ENCODE measurements at places on chromosomes 7 and 10. TPM values are rescaled to one million over a fixed set of nuclear protein-coding genes. Genes with fewer than 3 reads are reported as not detected.

DNA sequence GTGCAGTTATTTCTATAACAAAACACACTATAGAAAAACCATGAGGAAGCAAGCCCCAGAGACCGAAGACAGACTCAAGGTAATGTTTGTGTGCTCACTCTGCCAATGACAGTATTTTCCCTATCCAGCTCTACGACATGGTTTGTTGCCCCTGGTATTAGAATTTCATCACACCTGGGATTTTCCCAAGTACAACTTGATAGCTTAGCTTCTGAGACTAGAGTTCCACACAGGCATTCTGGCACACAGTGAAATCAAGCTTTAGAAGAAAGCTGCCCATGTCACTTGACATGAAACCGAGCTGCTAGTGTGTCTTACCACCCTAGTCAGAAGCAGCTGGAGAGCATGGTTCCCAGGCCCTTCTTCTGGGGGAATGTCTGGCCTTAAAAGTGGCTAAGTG, 44.1 kb upstream of the AKR1E2 start:
- no peak for DNase-seq

- DNase-seq = no peak
Observed at GRCh38 chr10:2284071-2284470, 546.7 kb upstream of the ADARB2 start.

The SLC26A4 gene
- total RNA-seq = 7.2 TPM

- no peak for DNase-seq
Observed at GRCh38 chr7:100607111-100607510, 4.9 kb downstream of the PCOLCE start.

- DNase-seq = no peak
Observed at GRCh38 chr7:80581486-80582260, 56.8 kb upstream of the CD36 start.

- DNase-seq = peak; percentile 30
Observed at GRCh38 chr7:117110480-117111315, 157.4 kb downstream of the ST7 start.

- peak; percentile 12 for DNase-seq
Observed at GRCh38 chr7:65798111-65799075, 74.5 kb upstream of the VKORC1L1 start.

The H2AZ2 gene
- total RNA-seq = 190 TPM

GRCh38 chr10:80633910-80634309, 96.2 kb downstream of the SH2D4B start:
- no peak for DNase-seq

DNA sequence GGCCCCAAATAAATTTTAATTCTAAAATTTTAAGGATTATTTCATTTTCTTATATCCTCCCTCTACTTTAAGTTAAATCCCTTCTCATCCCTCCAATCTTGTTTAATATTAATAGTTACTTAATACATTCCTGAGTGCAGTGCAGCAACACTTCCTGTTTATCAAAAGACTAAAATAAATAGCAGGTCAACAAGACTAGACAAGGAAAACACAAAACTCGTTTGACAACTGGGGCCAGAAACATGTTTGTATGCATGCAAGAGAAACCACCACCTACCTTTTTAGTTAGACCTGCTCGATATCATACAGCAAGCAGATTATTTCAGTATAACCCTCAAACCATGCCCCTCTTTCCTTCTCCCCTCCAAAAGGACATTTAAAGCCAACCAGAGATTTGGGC, 95.8 kb downstream of the PARD3 start:
- DNase-seq = no peak

- no peak for DNase-seq
Observed at GRCh38 chr10:12388671-12389070, 39.3 kb downstream of the CAMK1D start.

The GPR26 gene
- total RNA-seq = not detected

DNA sequence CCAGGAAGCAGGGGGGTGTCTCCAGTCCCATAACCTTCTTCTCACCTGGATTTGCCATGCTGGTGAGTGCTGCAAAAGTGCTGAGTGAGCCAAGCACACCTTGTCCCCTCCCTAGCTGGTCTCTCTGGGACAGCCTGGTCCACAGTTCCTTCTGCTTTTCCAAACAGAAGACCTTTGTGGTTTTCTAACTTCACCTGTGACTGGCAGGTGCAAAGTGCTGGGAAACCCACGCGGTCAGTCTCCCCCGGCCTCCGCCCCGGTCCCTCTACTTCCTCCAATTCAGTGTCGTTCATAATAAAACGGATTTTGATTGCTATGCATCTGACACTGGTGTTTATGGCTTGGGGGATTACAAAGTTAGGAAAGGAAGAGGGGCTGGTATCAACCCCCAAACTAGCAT, 37.1 kb downstream of the RBAK start:
- no peak for DNase-seq

DNA sequence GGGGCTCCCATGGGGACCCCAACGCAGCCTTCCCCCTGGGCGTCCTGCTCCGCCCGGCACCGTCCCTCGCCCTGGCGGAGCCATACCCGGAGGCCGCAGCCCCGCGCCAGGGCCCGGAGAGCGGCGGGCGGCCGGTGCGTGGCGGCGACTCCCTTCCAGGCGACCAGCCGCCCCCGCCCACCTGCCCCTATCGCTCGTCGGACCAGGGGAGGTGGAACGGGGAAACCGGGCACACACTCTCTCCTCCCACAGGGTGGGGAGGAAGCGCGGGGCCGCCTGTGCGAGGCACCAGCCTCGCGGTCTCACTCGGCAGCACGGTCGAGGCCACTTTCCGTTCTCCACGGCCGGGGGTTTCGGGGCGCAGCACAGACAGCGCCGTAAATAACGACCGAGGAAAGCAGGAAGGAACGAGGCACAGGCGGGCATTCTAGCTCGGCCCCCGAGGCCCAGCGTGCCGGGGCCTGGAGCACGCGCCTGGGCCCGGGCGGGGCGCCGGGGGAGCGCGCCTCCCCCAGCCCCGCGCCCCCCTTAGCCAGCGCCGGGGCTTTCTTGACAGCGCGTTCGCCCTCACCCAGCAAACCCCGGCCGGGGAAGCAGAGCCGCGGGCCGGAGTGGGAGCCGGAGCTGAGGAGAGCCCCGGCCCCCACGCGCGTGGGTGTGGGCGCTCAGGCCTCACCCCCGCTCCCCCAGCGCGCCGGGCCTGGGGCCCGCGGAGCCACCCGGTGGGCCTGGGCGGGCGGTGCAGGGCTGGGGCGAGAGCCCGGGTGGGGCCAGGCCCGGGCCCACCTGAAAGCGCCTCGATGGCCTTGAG, 936 bp downstream of the IGF2BP3 start:
- DNase-seq = peak; percentile 25

DNA sequence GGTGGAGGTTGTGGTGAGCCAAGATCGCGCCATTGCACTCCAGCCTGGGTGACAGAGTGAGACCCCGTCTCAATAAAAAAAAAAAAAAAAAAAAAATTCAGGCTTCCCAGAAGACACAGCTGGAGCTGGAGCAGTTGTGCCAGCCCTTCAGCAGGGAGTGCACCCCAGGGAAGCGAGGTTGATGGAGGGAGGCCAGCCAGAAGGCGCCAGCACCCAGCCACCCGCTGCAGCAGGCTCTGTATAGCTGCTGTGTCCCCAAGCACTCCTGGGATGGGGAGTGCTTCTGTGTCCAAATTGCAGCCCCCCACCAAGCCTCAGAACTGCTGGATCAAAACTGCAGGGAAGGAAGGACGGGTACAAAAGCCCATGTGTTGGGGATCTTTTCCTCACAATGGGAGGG, 47.8 kb downstream of the COBL start:
- no peak for DNase-seq

The CCM2 gene
- total RNA-seq = 65.5 TPM

The OIT3 gene
- total RNA-seq = not detected

The LANCL2 gene
- 11.0 TPM for total RNA-seq

The CPN1 gene
- total RNA-seq = not detected

The TAS2R41 gene
- not detected for total RNA-seq

DNA sequence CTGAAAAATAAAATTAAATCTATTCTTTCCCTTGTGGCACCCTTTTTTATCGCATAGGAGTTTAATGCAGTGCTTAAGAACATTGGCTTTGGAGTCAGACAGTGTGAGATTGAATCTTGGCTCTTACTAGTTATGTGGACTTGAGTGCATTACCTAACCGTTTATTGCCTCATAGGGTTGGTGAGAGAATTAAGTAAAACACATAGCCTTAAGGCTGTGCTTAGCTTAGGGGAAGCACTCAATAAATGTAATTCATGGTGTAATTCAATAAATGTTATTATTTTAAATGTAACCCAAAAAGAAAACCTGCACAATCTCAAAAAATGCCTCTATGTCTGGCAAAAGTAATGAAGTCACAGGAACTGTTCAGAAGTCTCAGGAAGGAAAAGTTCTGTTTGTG, 2.7 kb downstream of the STK17A start:
- DNase-seq = no peak

- DNase-seq = no peak
Observed at GRCh38 chr10:6813306-6813705, 233.2 kb upstream of the PRKCQ start.

GRCh38 chr7:100568176-100568895, 5.4 kb downstream of the SAP25 start:
- no peak for DNase-seq

- DNase-seq = no peak
Observed at GRCh38 chr7:135930565-135931461, 46.3 kb downstream of the MTPN start.

GRCh38 chr10:77577666-77578229, 59.9 kb downstream of the KCNMA1 start:
- DNase-seq = no peak

- no peak for DNase-seq
Observed at GRCh38 chr7:89887489-89887888, 266.8 kb upstream of the STEAP1 start.

The CYP26A1 gene
- not detected for total RNA-seq

- DNase-seq = no peak
Observed at GRCh38 chr7:93150200-93150835, 2.1 kb upstream of the SAMD9L start.

The TUBB8 gene
- total RNA-seq = not detected

DNA sequence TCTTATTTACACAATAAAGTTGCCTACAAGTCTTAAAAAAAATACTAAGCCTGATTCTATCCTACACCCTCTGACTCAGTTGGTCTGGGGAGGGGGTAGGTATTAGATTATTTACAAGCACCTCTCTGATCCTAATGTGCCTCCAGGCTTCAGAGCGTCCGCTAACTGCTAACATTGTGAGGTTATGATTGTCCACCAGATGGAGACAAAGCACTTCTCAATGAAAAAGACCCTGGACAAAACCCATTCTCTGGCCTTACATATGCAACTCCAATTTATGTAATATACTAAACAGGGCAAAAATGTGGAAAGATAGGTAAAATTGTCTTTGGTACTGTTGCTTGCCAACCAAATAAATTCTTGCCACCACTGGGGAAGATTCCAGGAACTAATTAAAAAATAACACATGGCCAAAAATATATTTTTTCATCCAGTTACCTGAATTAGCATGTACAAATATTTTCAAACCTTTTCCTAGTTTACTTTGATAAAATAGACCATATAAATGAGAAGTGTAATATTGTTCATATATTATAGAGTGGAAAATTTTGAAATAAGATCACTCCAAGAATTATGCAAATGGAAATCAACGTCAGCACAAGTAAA, 92.4 kb downstream of the KIF20B start:
- DNase-seq = no peak

The GBX1 gene
- total RNA-seq = not detected

DNA sequence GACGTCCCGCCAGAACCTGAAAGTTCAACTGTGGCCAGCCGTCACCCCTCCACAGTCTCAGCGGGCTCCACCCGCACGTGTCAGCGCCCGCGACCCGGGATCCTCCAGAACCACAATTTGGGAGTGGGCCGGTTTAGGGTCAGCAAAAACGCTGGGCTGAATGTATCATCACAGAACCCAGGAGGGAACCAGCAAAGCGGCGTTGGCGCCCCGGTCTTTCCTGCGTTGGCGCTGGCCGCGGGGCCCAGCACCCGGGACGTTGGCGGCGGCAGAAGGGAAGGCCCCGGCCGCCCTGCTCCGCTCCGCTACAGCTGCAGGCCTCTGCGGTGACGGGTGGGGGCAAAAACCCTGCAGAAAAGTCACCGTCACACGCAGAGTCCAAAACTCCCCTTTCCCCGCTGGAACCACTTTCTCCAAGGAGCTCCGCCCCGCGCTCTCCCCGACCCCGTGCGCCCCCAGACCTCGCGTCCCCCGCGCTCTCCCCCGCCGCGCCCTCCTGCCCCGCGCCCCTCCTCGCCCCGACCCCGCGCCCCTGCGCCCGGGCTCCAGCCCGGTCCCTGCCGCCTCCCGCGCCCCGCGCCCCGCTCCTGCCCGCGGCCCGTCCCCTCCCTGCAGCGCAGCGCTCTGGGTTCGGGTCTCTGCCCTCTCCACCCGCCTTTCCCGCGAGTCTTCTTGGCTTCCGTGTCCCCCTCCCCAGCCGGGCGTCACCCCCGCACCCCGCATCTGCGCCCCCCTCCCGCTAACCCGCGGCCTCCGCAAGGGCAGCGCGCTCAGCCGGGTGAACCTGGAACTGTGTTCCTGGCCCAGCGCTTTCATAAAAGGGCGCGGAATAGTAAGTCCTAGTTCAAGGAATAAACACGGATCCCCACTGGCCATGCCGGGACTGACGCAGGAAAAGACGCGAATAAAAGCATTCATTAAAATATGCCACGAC, 24.0 kb upstream of the RNF32 start:
- DNase-seq = no peak

DNA sequence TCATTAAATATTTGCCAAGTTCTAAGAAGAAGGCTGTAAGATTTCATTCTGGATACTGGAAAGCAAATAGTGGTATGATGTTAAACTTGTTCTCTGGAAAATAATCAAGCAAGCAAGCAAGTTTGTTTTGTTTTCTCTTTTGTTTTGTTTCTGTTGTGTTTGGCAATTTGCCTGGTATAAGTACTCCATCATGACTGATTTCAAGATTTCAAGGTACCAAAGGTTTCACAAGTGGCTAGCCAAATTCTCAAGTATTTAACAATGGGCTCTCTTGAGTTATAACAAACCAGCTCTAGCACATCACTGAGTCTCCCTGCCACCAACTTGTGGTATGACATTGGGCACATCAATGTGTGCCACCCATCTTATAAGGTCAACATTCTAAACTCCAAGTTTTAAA, 151.7 kb upstream of the IGFBP3 start:
- no peak for DNase-seq

- no peak for DNase-seq
Observed at GRCh38 chr7:30270921-30271320, 13.5 kb upstream of the ZNRF2 start.

DNA sequence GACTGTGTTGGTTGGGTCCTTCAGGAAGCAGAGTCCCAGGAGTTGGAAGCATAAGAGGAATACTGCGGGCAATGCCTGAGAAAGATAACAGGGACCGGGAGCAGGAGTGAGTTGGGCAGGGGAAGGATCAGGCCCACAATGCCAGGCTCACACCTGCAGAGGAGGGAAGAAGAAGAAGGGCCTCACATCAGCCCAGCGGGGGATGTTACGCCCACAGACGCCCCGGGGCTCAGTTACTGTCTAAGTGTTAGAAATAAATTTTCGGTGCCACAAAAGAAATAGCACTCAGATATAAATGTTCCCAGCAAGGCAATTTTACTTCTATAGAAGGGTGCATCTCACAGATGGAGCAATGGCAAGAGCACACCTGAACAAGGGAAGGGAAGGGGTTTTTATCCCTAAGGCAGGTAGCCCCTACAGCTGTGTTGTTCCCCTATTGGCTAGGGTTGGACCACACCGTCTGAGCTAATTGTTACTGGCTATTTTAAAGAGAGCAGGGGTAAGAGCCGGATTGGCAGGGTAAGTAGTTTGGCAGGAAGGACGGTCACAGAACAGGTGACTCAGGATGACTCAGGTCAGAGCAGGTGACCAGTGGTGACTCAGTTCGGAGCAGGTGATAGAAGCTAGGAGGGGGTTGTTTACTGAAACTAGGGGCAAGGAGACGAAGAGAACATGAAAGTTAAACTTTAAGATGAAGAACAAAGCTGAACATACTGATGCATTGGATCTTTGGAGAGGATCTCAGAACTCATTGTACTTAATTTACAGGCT, at the start of gene NOS3:
Gene NOS3, plus strand, starts transcription at position 602 of the 771 bp plus-strand sequence. CDS start 2,787 bp downstream, outside the sequence.
- DNase-seq = no peak

The GOLGA7B gene
- total RNA-seq = 0.26 TPM

Measured in activated T-helper 1 cell treated with anti-CD3 and anti-CD28 coated beads, Interleukin-12 subunit alpha, Interleukin-12 subunit beta, Interleukin-2, Interleukin-4 antibody, amounts not matched to agents 30 ng/mL and 10 ng/mL and 1 ng/mL, durations not matched to agents 14 hours and 24 hours and 36 hours (primary cell).